ENCODE measurements at places on chromosomes 4 and X.
A peak's percentile ranks its signal among the peaks of the same experiment; 100 is the strongest.

- no peak overlapping the region for H3K4me3 ChIP-seq
- H3K4me1 ChIP-seq: no peaks in the 10 kb centered on the region
- no peak overlapping the region for H3K27ac ChIP-seq
- no peaks in the 10 kb centered on the region for H3K36me3 ChIP-seq
These were observed 222.3 kb downstream of the FAM47A start for GRCh38 chrX:33909836-33910235.

DNA sequence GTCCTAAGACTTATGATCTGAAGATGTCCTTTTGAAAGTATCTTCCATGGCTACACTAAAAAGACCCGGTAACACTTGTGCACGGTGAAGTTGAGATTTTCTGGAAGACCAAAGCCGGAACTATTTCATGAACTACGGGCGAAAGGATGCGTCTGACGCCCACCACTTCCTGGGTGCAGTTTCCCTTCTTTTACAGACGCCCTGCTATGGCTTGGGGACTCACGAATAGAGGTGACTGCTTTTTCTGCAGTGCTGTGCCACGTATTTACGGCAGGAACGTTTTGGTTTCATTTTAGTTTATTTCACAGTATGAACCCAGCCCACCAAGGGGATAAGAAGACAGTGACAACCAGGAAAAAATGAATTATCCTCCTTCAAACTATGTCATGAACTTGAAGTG, 180.4 kb downstream of the AFAP1 start:
- no peaks in the 10 kb centered on the region for H3K27me3 ChIP-seq
- no peak overlapping the region for H3K4me3 ChIP-seq
- no peak for DNase-seq
- H3K4me1 ChIP-seq: peaks cover 15% of the 10 kb centered on the region
- H3K27ac ChIP-seq: peak overlapping the region; percentile 1
- H3K36me3 ChIP-seq: no peaks in the 10 kb centered on the region

- no peak overlapping the region for H3K4me3 ChIP-seq
- peaks cover 13% of the 10 kb centered on the region for H3K4me1 ChIP-seq
- DNase-seq: no peak
- no peaks in the 10 kb centered on the region for H3K36me3 ChIP-seq
- H3K27me3 ChIP-seq: no peaks in the 10 kb centered on the region
These were observed 2.4 kb downstream of the PCGF3 start for GRCh38 chr4:707929-708630.

- H3K27me3 ChIP-seq: no peaks in the 10 kb centered on the region
- H3K4me1 ChIP-seq: no peaks in the 10 kb centered on the region
- H3K4me3 ChIP-seq: no peak overlapping the region
- no peak overlapping the region for H3K27ac ChIP-seq
- no peak for DNase-seq
These were observed 17.2 kb downstream of the AFAP1 start for GRCh38 chr4:7922466-7922865.

DNA sequence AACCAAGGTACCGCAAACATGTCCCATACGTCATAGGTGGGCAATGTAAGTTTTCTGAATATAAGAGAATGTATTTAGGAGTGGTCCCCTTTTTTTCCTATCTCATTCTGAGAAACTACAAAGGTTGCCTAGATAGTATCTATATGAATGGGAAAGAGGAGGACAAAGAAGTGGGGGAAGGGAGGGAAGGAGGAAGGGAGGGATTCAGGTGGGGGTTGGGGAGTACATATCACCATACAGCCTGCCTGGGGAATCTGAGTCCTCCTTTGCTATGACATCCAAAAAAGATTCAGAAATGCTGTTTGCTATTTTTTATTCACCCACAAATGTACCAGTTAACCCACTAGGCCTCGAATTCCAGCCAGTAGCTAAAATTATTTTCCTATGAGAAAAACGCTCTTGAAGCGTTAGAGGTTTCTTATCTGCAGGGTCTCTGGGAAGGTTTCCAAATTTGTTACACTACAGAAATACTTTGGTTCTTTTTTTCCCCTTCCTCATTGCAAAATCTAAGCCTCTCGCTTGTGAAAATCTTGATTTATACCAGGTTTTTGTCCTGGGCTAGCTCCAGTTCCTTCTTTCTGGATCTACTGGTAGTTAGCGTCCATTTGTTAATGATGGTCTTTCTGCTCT, 212.9 kb downstream of the NSUN7 start:
- H3K27ac ChIP-seq: no peak overlapping the region
- no peaks in the 10 kb centered on the region for H3K27me3 ChIP-seq
- no peaks in the 10 kb centered on the region for H3K36me3 ChIP-seq
- H3K4me1 ChIP-seq: no peaks in the 10 kb centered on the region
- H3K4me3 ChIP-seq: no peak overlapping the region

DNA sequence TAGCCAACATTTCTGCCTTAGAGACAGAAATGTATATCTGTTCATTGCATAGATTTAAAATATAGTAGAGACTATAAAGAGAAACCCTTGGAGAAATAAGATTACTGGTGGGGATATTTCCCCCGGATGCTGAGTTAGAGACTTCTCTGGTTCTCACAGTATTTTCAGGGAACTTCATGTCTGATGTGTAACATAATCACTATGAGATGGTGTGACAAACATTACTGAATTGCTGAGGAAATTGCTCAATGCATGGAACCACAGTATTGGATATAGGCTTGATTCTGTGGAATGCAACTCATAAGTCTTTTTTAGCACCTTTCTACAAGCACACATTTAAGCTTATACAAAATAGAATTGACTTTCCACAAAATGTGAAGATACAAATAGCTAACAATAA, 152.7 kb downstream of the SOWAHB start:
- no peaks in the 10 kb centered on the region for H3K4me1 ChIP-seq
- H3K27ac ChIP-seq: no peak overlapping the region
- H3K4me3 ChIP-seq: no peak overlapping the region
- DNase-seq: no peak
- H3K36me3 ChIP-seq: peaks cover 2% of the 10 kb centered on the region

GRCh38 chrX:150569155-150569477, 695 bp downstream of the MTM1 start:
- peak; percentile 47 for DNase-seq
- H3K27me3 ChIP-seq: no peaks in the 10 kb centered on the region
- H3K4me3 ChIP-seq: peak overlapping the region; percentile 64

GRCh38 chrX:100654261-100654660, 10.3 kb downstream of the SRPX2 start:
- no peak overlapping the region for H3K4me3 ChIP-seq
- H3K4me1 ChIP-seq: no peaks in the 10 kb centered on the region
- no peaks in the 10 kb centered on the region for H3K27me3 ChIP-seq

Measured in transverse colon (tissue), 4 donors.